Activated naive CD4-positive, alpha-beta T cell treated with anti-CD3 and anti-CD28 coated beads, Interleukin-2, amount 50 U/mL, for 72 hours (primary cell): ENCODE measurements at places on chromosomes 5 and 9. TPM values are rescaled to one million over a fixed set of nuclear protein-coding genes. Genes with fewer than 3 reads are reported as not detected.
A peak's percentile ranks its signal among the peaks of the same experiment; 100 is the strongest.

DNA sequence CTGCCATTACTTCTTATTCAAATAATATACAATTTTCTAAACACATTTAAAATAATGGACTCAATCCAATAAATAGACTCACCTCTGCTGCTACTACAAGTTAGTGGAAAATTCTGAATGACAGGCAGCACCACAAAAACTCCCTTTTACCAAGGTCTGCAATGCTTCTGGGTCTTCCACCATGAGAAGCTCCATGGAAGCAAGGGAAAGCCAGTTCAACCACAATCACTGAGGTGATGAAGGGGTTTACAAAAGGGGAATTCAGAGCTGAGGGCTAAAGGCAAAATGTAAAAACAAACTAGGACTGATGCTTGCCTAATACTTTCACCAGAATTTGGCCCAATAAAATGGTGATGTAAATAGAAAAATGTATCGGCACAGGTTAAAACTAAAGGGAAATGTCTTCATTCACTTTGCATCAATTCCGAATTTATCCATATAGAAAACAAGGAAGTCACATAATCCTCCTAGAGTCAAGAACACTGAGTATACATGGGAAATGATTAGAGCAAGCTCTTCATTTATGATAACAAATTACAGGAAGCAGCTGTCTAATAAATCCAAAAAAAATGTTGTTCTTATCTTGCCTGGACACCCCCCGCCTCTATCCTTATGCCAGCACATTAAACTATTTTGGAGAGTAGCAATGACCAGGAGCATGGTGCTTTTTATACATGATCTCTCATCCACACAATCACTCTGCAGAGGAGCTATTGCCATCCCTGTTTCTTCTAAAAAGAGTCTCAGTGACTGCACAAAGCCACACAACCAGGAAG, 66.3 kb upstream of the NFIB start:
- no peak for DNase-seq

DNA sequence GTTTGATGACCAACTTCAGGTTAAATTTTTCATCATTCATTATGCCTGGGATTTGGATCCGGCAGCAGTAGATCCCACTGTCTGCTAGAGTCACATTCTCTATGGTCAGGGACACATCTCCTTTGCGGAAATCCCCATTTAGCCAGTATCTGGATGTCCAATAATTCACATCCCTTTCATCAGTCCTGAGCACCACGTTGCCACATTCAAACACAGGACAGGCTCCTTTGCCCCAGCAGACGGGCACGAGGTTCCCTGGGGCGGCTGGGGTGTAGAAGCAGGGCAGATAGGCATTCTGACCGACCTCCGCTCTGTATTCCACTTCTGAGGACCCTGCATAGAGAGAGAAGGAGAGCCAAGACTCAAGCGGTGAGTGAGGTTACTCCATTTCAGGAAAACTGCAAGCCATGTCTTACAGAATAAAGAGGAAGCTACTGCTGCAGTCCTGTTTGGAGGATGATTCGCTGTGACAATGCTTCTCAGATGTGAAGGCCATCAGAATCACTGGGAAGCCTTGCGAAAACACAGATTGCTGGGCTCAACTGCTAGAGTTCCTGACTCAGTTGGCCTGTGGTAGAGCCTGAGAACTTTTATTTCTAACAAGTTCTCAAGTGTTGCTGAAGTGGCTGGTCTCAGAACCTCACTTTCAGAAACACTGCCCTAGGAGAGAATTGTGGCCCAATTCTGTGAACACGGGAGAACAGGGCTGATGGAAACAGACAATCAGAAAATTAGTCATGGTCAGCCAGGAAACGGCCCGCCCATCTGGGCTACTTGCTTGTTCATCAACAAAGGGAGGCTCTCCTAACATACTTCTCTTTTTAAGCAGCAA, 2.0 kb downstream of the HAVCR2 start:
- DNase-seq: peak; percentile 61

GRCh38 chr5:40559306-40559705, 120.4 kb upstream of the PTGER4 start:
- DNase-seq: no peak

- DNase-seq: no peak
Observed at GRCh38 chr5:56286015-56286884, 53.1 kb upstream of the ANKRD55 start.

- DNase-seq: no peak
Observed at GRCh38 chr5:14669975-14670374, 5.5 kb downstream of the OTULIN start.

- DNase-seq: no peak
Observed at GRCh38 chr5:9715891-9716335, 85.8 kb upstream of the TAS2R1 start.

DNA sequence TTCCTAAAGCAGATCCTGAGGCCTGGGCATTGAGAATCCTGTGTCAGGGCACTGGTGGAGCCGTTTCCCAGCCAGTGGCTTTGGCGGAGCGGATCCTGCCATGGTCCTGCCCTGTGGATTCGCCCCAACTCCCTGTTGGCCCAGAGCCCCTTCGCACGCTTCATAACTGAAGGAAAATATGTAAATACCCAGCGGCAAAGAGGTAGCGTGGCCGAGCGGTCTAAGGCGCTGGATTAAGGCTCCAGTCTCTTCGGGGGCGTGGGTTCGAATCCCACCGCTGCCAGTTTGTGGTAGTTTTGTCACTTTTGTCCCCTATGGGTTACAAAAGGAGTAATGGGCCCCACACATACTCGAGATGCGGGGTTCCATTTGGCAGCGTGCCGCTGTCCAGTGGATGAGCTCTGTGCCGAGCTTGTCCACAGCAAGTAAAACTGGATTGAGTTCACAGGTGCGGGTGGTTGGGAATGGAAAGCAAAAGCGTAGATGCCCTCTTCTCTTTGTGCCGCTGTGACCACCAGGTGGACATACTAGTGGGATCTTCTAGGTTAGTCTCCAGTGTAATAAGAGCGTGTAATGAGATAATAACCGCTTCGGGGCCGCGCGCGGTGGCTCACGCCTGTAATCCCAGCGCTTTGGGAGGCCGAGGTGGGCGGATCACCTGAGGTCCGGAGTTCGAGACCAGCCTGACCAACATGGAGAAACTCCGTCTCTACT, 17.3 kb downstream of the TRIM7 start:
- DNase-seq: peak; percentile 68

DNA sequence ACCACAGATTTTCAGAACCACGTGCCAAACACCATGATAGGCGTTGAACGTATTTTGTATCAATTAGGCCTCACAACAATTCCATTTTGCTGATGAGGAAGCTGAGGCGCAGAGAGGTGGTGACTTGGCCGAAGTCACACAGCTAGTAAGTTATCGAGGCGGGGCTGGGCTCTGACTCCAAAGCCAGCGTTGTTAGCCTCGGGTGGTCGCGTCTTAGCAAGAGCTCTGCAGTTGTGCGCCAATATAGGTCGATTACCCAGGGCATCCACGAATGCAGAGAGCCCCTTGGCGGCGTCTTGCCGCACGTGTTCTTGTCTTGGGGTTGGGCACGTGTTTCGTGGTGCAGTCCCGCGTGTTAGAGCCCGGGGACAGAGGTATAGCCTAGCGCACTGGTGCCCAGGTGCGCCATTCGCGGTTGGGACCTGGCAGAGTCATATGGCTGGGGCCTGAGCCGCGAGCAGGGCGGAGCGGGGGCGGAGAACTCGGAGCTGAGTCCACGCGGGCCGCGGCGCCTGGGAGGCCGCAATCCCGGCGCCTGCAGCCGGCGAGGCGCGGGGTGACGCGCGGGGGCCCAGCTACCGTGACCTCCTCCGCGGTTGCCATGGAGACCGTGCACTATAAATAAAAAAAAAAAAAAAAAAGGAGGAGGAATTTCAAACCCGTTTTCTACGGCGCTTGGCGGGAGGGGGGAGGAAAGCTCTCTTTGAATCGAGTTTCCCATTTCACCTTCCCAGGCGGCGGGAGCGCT, 62.3 kb downstream of the CXXC5 start:
- DNase-seq: peak; percentile 51

DNA sequence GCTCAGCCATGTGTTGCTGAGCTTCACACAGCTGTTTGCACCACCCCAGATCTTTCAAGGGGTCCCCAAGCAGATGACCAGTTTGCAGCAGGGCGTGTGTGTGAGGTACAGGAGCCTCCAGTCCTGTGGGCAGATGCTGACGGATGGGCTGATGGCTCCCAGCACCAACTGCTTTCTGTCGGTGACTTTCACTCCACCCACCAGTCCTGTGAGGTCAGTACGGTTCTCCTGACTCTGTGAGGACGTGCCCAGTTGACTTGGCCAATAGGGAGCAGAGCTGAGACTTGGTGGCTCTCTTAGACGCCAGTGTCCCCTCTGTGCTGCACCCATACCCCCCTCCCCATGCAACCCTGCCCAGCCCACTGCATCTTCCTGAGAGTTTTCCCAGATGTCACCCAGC, 19.7 kb downstream of the COL5A1 start:
- no peak for DNase-seq

DNA sequence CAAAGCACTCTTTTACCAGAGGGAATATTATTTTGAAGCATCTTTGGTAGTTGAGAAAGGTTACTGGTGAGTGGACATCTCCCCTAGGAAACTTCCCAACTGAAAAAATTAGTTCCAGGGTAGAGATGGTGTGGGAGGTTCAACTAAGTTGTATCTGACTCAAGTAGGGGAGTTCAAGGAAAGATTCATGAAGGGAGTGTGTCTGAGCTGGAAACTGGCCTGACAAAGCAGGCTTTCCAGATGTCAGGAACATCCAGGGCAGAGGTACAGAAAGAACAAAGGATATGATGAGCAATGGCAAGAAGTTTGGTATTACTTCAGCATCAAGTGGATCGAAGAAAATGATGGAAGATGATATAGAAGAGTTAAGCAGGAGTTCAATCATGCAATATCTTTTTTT, 458.0 kb upstream of the RIOK2 start:
- no peak for DNase-seq

- DNase-seq: no peak
Observed at GRCh38 chr5:138574744-138575193, 432 bp downstream of the HSPA9 start.

DNA sequence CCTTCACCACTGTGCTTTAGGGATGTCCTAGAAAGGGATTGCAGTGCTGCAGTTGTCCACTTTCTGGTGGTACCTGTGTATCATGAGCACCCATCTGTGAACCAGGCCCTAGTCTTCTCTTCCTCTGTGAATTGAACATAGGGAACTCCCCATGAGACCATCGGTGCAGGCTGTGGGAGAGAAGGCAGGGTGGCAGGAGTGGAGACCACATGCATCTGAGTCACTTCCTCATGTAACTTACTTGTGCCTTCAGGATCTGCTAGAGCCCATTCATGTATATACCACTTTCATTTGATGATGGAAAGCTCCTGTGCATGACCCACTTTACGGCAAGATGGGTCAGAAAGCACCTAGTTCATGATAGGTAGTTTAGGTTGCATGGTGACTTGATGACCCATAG, 478.1 kb upstream of the CDH9 start:
- DNase-seq: no peak

DNA sequence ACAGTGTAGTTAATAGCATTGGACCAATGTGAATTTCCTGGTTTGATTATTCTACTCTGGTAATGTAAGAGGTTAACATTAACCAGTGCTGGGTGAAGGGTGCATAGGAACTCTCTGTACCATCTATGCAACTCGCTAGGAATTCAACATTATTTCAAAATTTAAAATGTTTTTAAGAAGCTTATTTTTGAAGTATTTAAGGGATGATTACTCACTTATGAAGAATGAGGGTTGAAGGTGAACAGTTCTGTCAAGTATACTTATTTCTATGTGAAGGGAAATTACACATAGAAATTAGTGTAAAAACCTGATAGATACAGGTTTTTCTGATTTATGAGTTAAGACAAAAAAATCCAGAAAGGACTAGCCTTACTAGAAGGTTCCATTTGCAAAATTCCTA, 165.8 kb downstream of the INSYN2B start:
- DNase-seq: no peak

DNA sequence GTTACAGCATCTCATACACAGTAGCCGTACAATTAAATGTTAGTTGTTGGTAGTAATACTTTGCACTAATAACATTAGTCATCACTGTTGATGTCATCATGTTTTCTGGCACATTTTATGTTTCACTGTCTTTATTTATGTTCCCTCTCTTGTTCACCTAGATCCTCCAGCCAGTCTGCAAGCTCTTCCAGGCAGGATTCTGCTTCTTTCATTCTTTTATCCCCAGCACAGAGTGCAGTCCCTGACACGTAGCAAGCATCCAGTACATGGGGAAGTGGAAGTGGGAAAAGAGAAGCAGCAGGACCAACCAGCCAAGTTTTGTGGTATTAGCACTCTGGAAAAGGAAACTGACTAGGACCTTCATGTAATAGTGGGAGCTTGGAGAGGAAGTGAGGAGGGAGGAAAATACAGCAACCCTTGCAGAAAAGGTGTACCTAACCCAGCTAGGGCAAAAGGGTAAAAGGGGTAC, 89.7 kb upstream of the SLC44A1 start:
- DNase-seq: no peak

DNA sequence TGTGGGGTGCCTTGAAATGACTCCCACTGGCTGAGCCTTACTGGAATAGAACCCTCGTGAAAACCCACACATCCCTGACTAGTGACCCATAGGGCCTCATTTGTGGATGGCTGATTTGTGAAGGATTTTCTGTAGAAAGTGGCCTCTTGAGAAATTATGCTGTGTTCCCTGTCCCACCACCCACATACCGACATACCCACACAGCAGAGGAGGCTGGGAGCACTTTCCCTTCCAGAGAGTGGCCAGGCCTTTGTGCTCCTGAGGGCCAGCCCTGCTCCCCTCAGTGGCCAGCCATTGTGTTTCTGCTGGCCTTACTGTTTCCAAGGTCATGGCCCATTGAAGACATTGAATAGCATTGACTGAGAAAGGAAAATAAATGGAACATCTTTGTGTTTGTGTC, 29.6 kb downstream of the IL9 start:
- no peak for DNase-seq

Gene CEMIP2
- total RNA-seq: 66.5 TPM

Gene UBLCP1
- total RNA-seq: 22.7 TPM

Gene IFNA10
- total RNA-seq: not detected

Gene BAAT
- total RNA-seq: not detected

Gene SUSD1
- 2.5 TPM for total RNA-seq

Gene TUBB4B
- total RNA-seq: 277 TPM

Gene GRIA1
- total RNA-seq: not detected

Gene XRCC4
- total RNA-seq: 13.3 TPM

Gene CEP120
- 34.2 TPM for total RNA-seq

Gene PCDHB12
- not detected for total RNA-seq

Gene FCN2
- not detected for total RNA-seq

Gene F2RL1
- 0.46 TPM for total RNA-seq

Gene FOXD4L6
- not detected for total RNA-seq

Gene SYK
- total RNA-seq: 0.16 TPM
